Endothelial cell of umbilical vein (primary cell): ENCODE measurements at places on chromosomes 5 and 9. TPM values are rescaled to one million over a fixed set of nuclear protein-coding genes. Genes with fewer than 3 reads are reported as not detected.

Gene PCDHGA10
- 4.4 and 5.8 TPM in 2 replicates for total RNA-seq

Gene ANKDD1B
- total RNA-seq = 0.65 and 0.71 TPM in 2 replicates

Gene AMBP
- not detected in 2 replicates for total RNA-seq

Gene GRM6
- total RNA-seq = not detected in 2 replicates

Gene RANBP17
- 13.6 and 17.1 TPM in 2 replicates for total RNA-seq

Gene FAXDC2
- 5.8 and 8.3 TPM in 2 replicates for total RNA-seq

Gene TPPP
- 0.07 and 0.09 TPM in 2 replicates for total RNA-seq

Gene OTULINL
- total RNA-seq = 0.37 and 0.42 TPM in 2 replicates

Gene GZMA
- total RNA-seq = not detected in 2 replicates

Gene APBA1
- total RNA-seq = 11.3 and 11.4 TPM in 2 replicates

Gene GABRB2
- total RNA-seq = not detected in 2 replicates

Gene GABBR2
- total RNA-seq = 6.3 and 9.2 TPM in 2 replicates
